ENCODE measurements at places on chromosomes 3 and 15.

- no peak for DNase-seq
Measured at GRCh38 chr15:36347272-36347858, 232.1 kb upstream of the CDIN1 start.

- peak; percentile 16 for DNase-seq
Measured at GRCh38 chr3:188830893-188831292, 340.9 kb upstream of the TPRG1 start.

DNA sequence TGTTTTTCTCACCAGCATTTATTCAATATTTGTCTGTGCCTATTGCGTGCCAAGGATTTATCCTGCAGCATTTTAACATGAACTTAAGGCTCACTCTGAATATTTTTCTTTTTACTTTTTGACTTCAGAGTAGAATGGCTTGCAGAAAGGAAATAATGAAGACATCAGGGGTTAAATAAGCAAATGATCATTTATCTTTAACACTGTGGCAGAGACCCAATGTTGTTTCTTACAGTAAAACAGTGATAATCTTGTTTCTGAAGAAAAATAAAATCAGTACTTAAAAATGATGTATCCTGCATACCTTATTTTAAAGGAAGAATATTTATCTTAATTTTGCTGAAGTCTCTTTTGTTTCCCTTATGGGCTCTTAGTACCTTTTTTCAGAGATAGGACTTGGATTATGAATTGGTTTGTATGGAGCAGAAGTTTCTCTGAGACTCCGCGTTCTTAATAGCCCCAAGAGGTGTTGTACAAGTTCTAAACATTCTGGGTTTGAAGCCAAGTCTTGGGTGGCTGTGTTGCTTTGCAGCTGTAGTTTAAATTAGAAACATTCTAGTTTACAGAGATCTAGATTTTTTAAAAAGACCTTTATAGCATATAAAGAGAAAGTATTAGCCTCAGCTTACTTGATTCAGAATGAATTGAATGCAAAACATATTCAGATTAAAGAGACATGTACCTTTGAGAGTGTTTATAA lies 40.5 kb downstream of the COL6A6 start:
- no peak for DNase-seq

DNA sequence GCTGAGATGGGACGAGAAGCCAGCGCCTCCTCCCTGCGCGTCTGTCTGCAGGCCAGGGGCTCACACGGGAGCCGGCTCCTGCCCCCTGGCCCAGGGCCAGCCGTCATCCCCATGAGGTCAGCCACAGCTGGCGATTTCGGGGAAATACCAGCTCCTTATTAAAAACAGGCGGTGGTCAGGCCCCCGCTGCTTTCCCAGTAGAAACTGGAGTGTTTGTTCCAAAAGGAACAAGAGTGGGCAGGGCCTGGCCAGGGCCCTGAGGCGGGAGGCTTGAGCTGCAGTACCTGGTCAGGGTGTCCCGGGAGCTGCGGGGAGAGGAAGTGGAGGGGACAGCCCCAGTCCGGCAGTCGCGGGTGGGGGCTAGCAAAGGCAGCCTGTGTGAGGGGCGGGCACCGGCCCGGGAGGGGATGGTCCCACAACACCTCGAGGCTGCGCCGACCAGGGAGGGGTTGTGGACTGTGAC lies 17.8 kb downstream of the MYL3 start:
- DNase-seq = peak; percentile 82

GRCh38 chr15:69298697-69299441 lies at the start of gene PAQR5:
TSS of gene PAQR5 (plus strand) at chr15:69298912. CDS start at chr15:69360081, 61,169 bp downstream.
- no peak for DNase-seq

GRCh38 chr3:168585544-168585943 lies 489.8 kb upstream of the GOLIM4 start:
- DNase-seq = no peak

- DNase-seq = peak; percentile 52
Measured at GRCh38 chr15:57025264-57025926, 107.0 kb downstream of the TCF12 start.

GRCh38 chr3:159872374-159873109 lies 116.1 kb upstream of the IL12A start:
- peak; percentile 68 for DNase-seq

DNA sequence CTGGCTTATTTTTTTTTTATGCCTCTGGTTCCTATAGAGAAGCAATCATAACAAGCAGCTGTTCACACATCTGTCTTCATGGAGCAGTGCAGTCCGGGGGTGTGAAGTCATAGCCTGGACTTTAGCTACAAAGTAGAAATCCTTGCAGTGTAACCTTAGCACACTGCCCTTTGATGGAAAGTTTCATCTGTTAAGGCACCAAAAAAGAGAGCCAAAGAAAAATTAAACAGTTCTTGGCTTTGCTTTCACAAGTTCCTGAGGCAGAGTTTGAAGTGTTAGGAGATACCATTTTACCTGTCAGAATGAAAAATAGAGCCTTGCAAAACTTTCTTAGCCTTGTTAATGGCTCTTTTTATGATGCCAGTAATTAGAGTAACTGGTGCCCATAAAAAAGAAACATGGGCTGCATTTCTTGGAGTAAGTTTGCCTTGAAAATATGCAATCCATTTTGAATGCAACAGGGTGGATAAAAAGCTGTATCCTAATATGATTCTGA lies 84.1 kb downstream of the PIK3R4 start:
- DNase-seq = peak; percentile 37

DNA sequence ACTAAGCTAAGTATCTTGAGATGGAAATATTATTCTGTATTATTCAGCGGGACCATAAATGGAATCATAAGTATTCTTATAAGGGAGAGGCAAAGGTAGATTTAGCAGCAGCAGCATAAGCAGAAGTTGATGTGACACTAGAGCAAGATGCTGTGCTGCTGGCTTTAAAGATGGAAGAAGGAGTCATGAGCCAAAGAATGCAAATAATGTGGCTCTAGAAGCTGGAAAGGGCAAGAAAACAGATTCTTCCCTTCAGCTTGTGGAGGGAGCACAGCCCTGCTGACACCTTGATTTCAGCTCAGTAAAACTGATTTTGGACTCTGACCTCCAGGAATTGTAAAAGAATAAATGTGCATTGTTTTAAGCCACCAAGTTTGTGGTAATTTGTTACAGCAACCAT lies 144.2 kb upstream of the ANKRD28 start:
- DNase-seq = no peak

GRCh38 chr3:193764959-193765358 lies 172.0 kb downstream of the OPA1 start:
- DNase-seq = no peak

DNA sequence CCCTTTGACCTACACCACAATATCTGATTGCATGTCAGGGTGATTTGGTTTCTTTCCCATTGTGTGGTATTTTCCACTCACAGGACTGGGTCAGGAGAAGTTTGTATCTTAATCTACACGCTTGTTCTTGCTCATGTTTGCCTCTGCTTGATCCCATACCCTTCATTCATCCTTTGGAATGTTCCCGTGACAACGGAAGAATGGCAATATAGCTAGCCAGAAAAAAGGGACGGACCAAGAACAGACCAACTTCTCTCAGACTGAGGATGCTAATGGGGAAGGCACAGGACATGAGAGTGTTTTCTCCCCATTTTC lies 7.8 kb upstream of the THSD4 start:
- no peak for DNase-seq

GRCh38 chr3:13532085-13532484 lies 16.8 kb upstream of the FBLN2 start:
- peak; percentile 74 for DNase-seq

DNA sequence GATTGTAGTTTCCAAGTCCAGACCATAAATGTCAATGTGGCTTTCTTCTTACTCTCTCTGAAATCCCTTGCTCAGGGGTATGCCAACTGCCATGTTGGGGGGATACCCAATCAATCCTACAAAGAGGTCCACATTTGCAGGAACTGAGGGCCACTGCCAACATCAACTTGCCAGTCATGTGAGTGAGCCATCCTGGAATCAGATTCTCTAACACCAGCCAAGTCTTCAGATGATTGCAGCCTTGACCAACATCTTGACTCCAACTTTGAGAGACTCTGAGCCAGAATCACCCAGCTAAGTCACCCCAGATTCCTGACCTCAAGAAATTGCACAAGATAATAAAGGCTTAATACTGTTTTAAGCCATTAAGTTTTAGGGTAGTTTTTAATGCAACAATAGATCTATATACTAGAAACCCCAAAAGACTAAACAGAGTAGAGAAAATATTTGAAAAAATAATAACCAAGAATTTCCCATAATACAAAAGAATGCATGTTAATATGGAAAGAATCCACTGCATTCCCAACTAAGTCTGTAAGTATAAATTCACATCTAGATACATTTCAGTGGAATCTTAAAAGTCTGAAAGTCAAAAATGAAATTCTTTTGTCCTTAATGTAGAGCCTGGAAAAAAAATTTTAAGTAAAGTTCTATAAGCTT lies 22.4 kb downstream of the ISG20 start:
- peak; percentile 62 for DNase-seq

DNA sequence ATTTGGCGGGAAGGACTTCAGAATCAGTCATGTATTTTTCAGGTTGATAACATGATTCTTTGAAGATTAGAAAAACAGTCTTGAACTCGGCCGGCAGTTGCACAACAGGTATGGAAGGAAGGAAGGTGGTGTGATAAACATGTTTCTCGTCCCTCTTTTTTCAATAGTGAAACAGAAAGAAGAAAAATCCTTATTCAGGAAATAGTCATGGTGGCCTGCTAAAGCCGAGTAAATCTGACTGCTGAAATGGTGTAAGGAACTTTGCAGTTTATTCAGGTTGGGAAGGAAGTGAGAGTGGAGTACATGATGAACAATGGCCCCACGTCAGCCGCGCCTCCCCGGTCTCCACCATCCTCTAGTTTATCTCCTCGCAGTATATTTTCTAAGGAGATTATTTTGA lies 6.7 kb downstream of the RASGRP1 start:
- no peak for DNase-seq

DNA sequence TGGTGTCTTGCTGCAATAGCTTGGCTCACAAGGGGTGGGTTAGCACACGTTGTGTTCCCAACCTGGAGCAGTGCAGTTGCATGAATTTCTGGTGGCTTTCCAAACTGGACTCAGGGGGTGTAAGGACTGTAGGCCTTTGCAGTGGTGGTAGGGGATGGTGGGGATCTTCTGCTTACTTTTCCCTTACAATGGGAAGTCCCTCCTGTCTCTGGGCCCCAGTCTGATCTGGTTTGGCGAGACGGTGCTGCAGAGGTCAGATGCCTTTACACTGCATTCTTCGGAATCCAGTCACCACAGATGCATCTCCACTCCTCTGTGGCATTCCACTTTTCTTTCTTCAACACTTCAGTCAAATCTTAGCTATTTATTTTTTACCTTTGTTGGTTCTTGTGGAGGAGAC lies 132.1 kb downstream of the DOCK3 start:
- DNase-seq = no peak

DNA sequence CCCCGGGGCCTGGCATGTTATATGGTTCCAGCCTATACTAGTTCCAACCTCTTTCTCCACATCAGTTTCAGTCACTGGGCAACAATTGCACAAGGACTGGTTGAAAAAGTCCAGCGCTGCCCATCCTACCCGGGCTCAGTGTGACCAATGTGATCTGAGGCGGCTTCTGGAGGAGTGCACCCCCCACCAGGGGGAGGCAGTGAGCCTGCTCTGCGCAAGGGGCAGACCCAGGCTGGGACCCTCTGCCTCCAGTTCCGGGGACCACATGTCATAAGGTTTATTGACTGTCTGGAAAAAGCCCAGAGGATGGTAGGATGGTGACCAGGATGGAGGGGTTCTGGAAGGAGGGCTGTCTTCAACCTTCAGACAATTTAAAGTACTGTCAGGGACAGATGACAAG lies 25.6 kb upstream of the NR2E3 start:
- no peak for DNase-seq

- no peak for DNase-seq
Measured at GRCh38 chr15:46778876-46779275, 938.4 kb upstream of the SEMA6D start.

DNA sequence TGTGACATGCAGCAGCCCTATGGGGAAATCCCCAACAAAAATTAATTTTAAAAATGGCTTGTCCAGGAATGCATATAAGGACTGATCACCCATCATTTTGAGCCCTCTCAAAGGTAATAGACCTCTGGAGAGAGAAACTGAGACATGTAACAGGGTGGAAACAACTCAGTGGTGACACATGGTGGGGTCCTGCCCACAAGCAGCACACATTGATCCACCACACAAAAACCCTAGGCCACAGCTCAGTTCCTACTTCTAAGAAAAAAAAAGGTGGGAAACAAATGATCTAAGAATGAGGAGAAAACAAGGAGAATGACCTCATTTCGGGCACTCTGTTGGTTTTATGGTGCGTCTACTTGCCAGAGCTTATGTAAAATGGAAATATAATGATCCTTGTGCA lies 1.9 kb upstream of the SLC41A3 start:
- DNase-seq = no peak

GRCh38 chr3:24100696-24101402 lies 155.8 kb downstream of the NR1D2 start:
- peak; percentile 28 for DNase-seq

- DNase-seq = no peak
Measured at GRCh38 chr15:40388941-40389823, 6.7 kb downstream of the KNSTRN start.

DNA sequence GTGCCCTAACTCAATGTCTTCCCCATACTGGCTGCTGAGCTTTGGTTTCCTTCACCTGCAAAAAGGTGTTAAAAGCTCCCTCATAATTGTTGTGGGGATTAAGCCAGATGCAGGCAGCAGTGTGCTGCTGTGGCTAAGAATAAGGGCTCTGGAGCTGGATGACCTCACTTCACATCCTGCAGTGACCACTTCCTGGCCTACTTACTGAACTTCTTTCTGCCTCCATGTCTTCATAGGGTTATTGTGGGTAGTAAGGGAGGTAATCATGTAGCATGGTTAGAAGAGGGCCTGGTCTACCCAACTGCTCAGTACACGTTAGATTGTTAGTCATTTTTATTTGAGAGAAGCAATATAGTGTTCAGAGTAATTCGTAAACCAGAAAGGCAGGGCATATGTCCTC lies 18.4 kb downstream of the GYG1 start:
- no peak for DNase-seq

DNA sequence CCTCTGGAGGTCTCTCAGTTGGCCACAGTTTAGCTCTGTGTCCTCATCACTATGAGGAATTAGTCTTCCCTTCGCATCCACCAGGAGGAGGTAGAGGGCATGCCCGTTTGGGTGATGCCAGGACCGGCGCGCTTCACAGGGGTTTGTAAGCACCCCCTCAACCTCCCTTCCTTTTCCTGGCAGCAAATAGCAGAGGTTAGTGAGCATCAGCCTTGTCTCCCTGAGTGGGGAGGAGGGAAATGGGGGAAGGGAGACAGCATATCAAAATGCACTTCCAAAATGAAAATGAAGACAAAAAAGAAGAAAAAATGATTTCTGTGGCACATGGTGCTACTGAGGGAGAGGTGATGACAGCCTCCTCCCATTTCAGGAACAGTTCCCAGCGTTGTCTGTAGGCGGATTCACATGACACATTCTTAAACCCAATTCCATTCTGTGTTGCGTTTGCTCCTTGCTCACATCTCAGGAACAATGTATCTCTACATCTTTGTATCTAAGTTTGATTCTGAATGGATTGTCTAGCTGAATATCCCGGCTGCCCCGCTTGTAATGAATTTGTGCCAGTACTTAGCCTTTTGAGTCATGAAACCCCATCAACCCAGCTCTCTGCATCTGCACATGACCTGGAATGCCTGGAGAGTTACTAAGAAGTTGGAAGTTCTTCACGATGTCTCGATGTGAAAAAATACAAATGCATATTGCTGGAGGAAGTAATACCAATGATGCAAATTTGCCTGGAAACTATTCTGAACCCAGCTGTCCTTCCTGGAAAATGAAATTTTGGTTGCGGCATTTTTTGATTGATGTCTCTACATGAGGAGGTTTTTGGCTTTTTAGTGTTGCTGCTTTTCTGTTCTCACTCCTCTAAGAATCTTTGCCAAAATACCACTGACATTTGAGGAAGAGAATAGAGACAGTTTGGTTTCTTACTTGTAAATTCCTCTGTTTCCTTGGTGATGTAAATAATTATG lies 45.2 kb downstream of the TYRO3 start:
- DNase-seq = peak; percentile 94

GRCh38 chr15:29125382-29126207 lies 144.0 kb downstream of the NSMCE3 start:
- no peak for DNase-seq

Data from fibroblast of the aortic adventitia (primary cell).